ENCODE measurements at places on chromosomes 5 and 9.

- no peak for DNase-seq
These were observed 281.9 kb upstream of the TUSC1 start for GRCh38 chr9:25960178-25960577.

DNA sequence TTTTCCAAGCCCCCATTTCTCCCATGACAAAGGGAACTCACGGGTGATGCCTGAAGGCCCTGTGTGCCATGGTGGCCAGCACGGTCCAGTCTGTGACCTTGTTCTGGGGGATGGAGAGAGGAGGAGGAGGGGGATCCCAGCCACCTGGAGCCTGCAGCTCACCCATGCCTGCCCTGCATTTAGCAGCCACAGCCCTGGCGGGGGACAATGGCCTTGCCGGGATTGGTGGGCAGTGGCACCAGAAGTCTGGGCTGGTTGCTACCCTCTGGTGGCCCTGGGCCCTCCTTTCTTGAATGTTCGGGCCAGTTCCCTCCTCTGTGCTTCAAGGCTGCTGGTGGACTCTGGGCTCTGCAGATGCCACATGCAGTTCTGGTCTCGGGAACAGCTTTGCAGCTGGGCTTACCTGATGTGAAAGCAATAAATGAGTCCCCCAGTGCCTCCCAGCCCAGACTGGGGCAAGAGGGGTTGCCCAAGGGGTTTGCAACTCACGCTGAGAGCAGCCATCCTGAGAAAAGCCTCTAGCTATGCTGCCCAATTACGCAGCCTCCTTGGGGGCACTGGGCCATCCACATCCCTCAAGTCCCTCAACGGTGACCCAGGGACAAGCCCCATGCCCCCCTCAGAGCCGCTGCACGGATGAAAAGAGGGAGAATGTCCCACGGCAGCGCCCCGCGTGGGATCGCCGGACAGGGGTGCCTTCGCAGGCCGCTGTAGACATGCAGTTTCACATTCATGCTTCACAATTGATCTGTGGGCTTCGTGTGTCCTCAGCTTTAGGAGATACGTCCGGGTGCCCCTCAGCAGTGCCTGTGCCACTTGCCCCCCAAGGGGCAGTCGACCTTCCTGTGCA, 49.2 kb upstream of the FCN1 start:
- DNase-seq, result no peak

DNA sequence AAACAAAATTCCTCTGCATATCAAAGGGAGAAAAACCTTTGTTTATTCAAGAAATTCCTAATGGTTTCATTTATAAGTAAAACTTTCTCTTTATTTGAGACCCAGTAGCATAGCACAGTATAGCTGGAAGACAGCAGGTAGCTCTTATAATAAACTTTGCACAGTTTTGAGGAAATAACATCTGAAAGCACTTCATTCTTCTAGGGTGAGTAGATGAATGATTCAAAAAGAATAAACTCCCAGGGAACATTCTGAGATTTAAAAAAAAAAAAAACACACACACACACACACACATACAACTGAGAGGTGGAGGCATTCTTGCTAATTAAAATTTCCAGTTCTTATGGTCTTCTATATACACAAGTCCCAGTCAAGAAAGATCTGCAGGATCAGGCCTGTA, 197.3 kb downstream of the BNC2 start:
- no peak for DNase-seq

- DNase-seq, result no peak
These were observed 5.9 kb downstream of the FKBP15 start for GRCh38 chr9:113215132-113215531.
